ENCODE measurements at places on chromosomes 1 and 21.

- DNase-seq = no peak
Observed at GRCh38 chr1:222654849-222655248, 37.0 kb downstream of the MIA3 start.

DNA sequence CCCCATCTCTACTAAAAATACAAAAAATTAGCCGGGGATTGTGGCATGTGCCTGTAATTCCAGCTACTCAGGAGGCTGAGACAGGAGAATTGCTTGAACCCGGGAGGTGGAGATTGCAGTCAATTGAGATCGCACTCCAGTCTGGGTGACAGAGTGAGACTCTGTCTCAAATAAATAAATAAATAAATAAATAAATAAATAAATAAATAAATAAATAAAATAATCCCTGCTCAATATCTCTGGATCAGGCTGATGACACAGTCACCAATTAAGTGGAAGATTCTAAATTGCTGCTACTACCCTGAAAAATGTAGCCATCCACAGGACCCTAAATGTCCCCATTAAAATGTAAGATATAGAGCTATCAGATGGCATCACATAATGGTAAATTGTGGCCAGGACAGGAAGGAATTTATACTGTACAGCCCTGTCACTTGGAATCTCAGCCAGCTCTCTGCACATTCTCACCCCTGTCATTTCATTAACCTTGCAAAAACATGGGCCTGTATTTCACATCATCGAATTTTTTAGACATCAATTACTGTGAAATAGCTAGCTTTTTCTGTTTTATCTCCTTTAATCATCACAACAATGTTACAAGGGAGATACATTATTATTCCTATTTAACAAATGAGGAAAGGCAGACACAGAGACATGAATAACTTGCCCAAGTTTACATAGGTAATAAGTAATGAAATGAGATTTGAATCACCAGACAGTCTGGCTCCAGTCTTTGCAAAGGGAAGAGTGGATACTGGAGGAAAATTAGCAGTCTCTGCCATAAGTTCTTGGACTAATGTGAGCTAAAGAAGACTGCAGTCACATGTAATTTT, 56.7 kb upstream of the NTPCR start:
- DNase-seq = no peak

DNA sequence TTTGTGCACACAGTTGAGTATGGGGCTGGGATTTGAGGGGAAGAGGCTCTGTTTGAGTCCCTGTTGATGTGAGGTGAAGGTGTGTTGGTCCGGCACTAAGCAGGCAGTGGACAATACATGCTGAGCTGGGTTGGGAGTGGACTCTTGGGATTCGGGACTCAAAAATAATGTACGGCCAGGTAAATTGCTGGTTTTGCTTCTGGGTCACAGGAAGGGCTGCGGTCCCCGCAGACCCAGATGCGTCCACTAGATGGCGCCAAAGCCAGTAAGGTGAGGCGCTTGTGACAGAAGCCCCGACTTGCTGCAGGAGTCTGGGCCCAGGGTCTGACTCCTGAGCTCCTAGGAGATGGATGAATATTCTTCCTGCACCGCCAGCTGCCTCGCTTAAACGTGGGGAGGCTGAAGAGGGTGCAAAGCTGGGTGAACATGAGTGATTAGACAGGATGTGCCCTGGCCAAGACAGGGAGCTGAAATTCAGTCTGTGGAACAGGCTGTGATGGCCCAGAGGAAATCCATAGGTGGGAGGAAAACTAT, 61.4 kb downstream of the ACBD3 start:
- peak; percentile 93 for DNase-seq

GRCh38 chr1:210978316-210978973, 155.5 kb downstream of the KCNH1 start:
- DNase-seq = no peak

GRCh38 chr1:21289700-21290545, at the start of gene ECE1:
ECE1 (minus strand) TSS chr1:21290463; CDS start chr1:21290414, 49 bp downstream.
- DNase-seq = peak; percentile 72

DNA sequence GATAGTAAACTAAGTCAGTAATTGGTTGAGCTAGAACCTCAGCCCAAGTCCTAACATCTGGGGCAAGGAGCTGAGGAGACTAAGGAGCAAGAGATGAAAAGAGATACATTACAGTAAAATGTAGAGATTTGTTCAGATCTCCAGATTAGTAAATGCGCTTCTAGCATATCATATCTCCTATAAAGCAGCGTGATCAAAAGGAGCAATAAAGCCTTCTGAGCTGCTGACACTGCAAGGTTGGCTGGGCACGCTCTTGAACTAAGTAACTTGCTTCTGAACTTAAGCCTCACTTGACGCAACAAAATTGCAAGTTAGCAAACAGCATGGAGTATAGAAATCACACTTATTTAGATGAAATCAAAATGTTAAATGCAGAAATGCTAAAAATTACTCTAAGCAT, 80.9 kb downstream of the LRRC53 start:
- no peak for DNase-seq

GRCh38 chr1:205775717-205776056, 405 bp upstream of the RAB29 start:
- no peak for DNase-seq

DNA sequence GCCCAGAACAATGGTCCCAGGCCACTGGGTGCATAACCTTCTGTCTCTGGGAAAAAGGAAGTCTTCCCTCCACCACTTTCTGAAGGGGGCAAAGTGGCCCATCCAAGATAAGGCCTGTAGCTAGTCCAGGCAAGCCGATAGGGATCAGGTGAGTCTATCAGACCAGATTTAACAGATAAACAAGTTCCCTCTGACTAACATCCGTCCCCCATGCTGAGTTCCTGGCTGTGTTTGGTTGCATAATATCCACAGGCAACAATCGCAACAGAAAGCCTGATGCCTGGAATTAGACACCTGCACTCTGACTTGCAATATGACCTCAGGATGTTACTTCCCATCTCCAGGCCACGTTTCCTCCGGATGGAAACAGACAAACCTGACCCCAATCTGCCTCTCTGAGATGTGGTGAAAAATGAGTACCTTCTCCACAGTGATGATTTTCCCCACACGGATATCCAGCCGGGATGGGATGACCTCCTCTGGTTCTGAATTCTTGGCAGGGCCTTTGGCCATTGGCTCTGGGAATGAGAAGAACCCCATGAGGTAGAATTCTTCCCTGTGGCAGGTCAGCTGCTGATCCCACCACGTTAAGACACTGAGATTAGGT, 36.4 kb downstream of the YARS1 start:
- DNase-seq = no peak

DNA sequence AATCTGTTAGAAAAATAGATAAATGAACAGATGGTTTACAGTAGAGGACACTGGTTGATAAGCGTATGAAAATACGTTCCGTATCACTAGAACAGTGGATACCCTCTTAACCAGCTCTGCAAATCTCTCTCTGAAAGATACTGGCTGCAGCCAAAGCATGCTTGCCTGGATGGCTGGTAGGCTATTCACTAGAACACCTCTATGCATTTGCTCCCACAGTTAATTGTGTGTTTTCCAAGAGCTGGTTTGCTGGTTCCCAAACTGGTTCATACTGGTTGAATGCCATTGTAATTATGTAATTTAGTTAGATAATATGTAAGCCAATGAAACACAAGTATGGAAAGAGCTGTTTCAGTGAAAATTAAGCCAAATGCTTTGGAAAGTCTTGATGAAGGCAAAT, 126.6 kb downstream of the C1orf21 start:
- no peak for DNase-seq

DNA sequence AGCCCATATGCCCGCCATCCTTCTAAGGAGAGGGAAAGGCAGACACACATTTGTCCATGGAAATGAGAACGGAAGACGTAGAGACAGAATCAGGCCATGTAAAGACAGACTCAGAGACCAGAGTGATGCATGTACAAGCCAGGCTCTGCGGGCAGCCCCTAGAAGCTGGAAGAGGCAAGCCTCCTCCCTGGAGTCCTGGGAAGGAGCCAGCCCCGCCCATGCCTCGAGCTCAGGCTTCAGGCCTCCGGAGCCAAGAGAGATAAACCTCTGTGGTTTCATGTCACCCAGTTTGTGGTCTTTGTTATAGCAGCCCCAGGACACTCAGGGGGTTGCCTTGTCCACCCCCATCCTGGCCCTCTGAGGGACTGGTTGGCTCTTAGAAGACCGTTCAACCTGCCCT, 11.6 kb downstream of the PDE9A start:
- DNase-seq = no peak

DNA sequence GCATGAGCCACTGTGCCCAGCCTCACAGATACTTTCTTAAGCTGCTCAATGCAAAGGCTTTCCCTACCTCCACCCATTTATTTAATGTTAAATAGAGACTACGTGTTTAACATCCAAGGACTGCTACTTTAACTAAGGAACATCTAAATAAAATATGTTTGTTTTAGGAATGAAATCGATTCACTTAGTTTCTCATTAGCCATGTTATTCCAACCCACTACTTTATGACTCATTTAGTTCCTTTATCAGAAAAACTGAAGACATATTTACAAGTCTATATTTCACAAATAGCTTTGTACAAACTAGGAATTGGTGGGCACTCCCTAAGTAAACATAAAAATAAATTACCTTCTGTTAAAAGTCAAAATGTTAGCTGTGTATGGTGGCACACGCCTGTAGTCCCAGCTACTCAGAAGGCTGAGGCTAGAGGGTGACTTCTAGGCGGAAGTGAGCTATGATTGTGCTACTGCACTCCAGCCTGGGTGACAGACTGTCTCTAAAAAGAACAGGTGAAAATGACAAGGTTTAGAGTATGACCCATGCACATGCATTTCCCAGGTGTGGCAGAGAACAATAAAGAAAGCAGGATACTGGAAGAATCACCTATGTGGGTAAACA, 39.9 kb upstream of the AK4 start:
- DNase-seq = no peak

GRCh38 chr1:71203241-71203640, 122.4 kb upstream of the ZRANB2 start:
- no peak for DNase-seq

DNA sequence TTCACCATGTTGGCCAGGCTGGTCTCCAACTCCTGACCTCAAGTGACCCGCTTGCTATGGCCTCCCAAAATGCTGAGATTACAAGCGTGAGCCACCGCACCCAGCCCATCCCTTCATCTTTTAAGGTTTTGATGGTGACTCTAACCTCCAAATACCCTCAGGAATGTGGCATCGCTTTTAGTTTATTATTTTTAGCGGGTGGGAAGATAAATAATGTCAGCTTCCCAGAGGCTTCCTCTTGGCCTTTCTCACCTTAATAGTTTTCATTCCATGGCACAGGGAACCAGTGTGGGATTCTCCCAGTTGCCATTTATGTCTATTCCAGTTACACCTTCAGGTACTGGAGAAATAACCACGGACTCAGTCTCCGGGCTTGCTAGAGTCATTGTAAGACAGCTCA, 92.1 kb upstream of the LRRN2 start:
- no peak for DNase-seq

DNA sequence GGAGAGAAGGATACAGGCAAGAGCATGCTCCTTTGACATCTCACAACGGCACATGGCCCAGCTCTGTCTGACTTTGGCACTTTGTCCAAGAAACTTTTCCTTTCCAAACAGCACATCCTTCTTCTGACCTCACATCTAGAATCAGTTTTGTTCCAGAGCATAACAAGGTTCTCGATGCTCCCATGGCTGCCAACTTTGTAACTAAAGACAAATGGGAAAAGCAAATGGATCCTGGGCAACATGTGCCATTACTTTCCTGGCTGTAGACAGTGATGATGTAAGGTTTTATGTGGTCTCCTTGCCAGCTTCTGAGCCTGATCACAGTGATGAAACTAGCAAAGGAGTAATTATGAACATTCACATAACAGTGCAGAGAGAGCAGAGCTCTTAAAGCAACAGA, 171.8 kb upstream of the C1orf87 start:
- DNase-seq = peak; percentile 42

DNA sequence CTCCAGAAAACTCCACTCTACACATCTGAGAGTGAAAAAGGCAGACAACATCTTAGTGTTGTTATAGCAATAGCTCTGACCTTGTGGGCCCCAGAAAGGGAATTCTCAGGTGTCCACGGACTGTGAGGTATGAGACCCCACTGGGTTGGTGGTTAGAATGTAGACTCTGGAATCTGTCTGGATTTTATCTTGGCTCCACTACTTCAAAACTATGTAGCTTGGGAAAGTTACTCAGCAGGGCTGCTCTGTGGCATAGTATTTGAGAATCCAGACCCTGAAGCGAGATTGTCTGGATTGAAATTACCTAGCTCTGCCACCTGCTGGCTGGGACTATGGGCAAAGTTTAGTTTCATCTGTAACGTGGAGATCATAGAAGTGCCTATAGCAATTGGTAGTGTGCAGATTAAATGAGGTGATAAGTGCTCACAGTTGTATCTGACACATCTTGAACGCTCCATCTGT, 25.8 kb downstream of the PRDM2 start:
- peak; percentile 35 for DNase-seq

DNA sequence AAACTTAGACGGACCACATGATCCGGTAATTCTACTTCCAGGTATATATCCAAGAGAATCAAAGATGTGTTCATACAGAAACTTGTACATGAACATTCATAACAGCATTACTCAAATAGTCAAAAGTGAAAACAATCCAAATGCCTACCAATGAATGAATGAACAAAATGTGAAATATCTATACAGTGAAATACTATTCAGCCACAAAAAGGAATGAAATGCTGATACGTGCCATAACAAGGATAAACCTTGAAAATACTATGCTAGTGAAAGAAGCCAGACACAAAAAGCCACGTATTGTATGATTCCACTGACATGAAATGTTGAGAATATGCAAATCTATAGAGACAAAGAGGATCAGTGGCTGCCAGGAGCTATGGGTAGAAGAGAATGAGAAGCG, 18.3 kb downstream of the TARBP1 start:
- DNase-seq = no peak

- DNase-seq = no peak
Observed at GRCh38 chr21:37828991-37829390, 87.3 kb downstream of the KCNJ6 start.

GRCh38 chr1:189180057-189180456, 1297.6 kb downstream of the BRINP3 start:
- no peak for DNase-seq

DNA sequence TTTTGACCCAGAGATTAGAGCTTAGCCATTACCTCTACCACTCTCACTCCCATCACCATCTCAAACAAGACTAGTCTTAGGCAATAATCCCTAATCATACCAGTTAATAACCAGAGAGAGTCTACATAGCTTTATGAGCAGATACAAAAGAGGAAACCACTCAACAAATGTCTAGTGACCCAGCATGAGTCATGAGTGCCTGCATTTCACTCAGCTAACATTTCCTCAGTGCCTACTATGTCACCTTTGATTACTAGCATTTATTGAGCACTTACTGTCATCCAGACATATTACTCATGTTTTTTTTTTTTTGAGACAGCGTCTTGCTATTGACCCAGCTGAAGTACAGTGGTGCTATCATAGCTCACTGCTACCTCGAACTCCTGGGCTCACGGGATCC, 35.9 kb upstream of the GALNT2 start:
- DNase-seq = no peak

DNA sequence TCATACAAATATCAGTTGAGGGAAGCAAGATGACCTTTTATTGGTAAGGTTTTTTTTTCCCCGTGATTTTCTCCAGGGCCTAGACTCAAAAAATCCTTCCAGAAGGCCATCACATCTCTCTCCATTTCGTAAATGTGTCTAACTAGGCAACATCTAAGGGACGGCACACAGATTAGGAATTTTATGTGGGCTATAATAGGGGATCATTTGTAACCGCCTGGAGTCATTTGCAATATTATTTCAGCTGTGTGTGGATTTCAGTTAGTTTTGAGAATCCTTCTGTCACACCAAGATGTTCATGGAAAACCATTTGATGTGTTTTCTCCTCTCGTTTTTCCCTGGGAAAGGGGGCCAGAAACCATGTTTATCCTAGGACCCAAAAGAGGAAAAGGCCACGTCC, 63.1 kb downstream of the ATP5PO start:
- no peak for DNase-seq

Data from tongue (tissue), 3 donors.